HAP-1 (cell line): ENCODE measurements at places on chromosomes 7 and 10.

- DNase-seq, result no peak
These were observed 95.8 kb downstream of the CHST15 start for GRCh38 chr10:123997486-123998196.

DNA sequence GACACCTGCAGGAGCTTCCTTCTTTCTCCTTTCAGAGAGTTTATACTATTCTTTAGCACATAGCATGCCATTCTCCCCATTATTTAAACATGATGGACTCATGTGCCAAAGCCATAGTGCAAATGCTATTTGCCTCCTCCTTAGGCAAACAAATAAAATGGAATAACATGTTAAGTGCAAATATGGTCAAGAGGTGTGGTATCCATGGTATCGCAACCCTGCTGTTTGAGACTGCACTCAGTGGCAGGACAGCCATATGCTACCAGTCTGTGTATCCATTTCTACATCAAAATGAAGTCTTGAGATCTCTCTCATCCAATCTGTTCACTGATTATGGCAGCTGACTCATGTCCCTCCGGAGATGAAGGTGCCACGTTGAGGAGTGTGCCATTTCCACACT lies 22.8 kb downstream of the HEPACAM2 start:
- DNase-seq, result no peak

DNA sequence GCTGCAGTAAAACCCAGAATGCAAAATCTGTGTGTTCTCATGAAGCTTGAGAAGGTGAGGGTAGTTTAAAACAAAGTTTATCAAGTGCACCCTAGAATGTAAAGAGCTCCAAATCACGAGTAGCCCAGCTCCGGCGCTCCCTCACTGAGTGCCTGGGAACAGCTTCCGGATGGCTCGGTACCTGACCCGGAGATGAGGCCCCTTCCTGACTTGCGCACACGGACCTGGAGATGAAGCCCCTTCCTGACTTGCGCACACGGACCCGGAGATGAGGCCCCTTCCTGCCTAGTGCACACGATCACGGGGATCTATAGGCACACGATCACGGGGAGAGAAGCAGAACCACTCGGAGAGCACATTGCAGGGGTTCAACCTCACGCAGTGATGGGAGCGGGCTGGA lies 322.1 kb upstream of the RNF32 start:
- DNase-seq, result no peak

GRCh38 chr7:43639858-43640491 lies 57.1 kb downstream of the STK17A start:
- DNase-seq, result peak; percentile 89

DNA sequence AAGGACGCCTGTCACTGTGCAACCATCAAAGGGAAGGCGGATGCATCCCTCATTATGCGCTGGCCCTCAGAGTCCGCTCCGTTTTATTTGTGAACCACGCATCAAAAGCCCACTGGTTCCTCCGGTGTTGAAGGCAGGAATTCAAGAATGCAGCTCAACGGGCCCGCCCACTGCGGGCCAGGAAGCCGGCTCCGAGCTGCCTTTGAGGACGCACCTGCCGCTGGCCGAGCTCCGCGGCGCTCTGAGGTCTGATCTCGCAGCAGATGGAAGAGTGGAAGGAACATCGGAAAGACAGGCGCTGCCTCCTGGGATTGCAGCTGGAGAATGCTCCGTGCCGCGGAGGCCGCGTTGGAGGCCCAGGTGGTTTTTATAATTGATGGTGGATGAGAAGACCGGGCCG lies 56.9 kb upstream of the ADGRA1 start:
- no peak for DNase-seq

DNA sequence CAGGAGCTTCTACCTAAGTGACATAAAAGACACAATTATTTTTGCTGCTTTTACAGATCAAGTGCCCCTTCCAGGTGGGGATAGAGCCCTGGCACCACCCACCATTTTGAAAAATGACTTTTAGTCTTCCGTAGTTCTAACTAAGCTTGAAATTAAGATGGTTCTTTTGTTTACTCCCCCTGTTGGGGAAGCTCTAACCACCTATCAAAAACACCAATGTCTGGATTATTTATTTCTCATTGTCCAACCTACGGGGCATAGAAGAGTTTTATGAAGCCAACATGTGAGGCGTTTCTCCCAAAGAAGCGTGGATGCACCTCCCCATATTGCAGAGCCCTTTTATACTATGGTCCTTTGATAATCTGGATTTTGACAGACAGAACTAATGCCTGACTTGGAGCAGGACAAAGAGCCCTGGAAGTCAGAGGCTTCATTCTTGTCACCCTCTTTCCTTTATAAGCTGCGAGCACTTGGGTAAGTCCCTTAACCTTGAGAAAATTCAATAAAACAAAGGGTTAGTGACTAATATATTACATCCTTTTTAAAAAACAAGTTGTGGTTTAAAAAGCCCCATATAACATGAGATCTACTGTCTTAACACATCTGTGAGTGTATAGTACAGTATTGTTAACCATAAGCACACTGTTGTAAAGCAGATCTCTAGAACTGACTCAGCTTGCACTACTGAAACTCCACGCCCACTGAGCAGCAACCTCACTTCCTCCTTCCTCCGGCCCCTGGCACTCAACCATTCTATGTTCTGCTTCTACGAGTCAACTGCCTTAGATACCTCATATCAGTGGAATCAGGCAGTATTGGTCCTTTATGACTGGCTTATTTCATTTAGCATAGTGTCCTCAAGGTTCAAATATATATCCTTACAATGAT lies 67.5 kb downstream of the ATXN7L1 start:
- no peak for DNase-seq
